PC-9 (cell line): ENCODE measurements at places on chromosomes 12 and 14. TPM values are rescaled to one million over a fixed set of nuclear protein-coding genes. Genes with fewer than 3 reads are reported as not detected.

Gene KRT82
- not detected in 2 replicates for total RNA-seq

Gene CAPS2
- 18.9 and 19.8 TPM in 2 replicates for total RNA-seq

Gene IGFBP6
- total RNA-seq, result 290 and 333 TPM in 2 replicates

Gene SERPINA3
- total RNA-seq, result not detected in 2 replicates

Gene TAS2R46
- 1.2 and 1.5 TPM in 2 replicates for total RNA-seq

Gene PRKD1
- 0.78 and 0.98 TPM in 2 replicates for total RNA-seq

Gene CCDC175
- not detected in 2 replicates for total RNA-seq

Gene PSME1
- 172 and 174 TPM in 2 replicates for total RNA-seq

Gene PLEKHG7
- total RNA-seq, result not detected in 2 replicates

Gene SDR9C7
- not detected in 2 replicates for total RNA-seq

Gene MSRB3
- 0.55 and 1.2 TPM in 2 replicates for total RNA-seq

Gene GSG1
- 0.41 TPM in 1 of 2 replicates, not detected in the other for total RNA-seq

Gene LYSET
- total RNA-seq, result 9.5 and 14.3 TPM in 2 replicates

Gene SINHCAF
- 146 and 152 TPM in 2 replicates for total RNA-seq

Gene SCNN1A
- 460 and 549 TPM in 2 replicates for total RNA-seq

Gene SLC6A12
- not detected in 2 replicates for total RNA-seq

Gene TAS2R42
- not detected in 2 replicates for total RNA-seq

Gene CPNE6
- total RNA-seq, result not detected in 2 replicates

Gene NEUROD4
- total RNA-seq, result not detected in 2 replicates

Gene FGF23
- not detected in 2 replicates for total RNA-seq

Gene RNASE12
- total RNA-seq, result not detected in 2 replicates

Gene CLEC2A
- not detected in 2 replicates for total RNA-seq

Gene BEST3
- 0.17 TPM in 1 of 2 replicates, not detected in the other for total RNA-seq

Gene ERP27
- 14.9 and 33.4 TPM in 2 replicates for total RNA-seq

Gene PRIMA1
- total RNA-seq, result not detected in 2 replicates

Gene FOXA1
- 35.4 and 42.6 TPM in 2 replicates for total RNA-seq

Gene VRK1
- total RNA-seq, result 6.8 and 11.2 TPM in 2 replicates

Gene SLC7A8
- total RNA-seq, result 2.0 and 3.6 TPM in 2 replicates

Gene CLECL1
- not detected in 2 replicates for total RNA-seq

Gene IL26
- total RNA-seq, result not detected in 2 replicates

Gene ASB2
- not detected in 2 replicates for total RNA-seq

Gene TOMM20L
- not detected in 2 replicates for total RNA-seq

Gene RHOJ
- total RNA-seq, result not detected in 2 replicates

Gene TARBP2
- 47.8 and 53.3 TPM in 2 replicates for total RNA-seq

Gene CSAD
- total RNA-seq, result 33.1 and 49.0 TPM in 2 replicates

Gene PGAM5
- total RNA-seq, result 50.2 and 59.0 TPM in 2 replicates

Gene PTGDR
- total RNA-seq, result not detected in 2 replicates

Gene GLIPR1L1
- not detected in 2 replicates for total RNA-seq

Gene SPX
- 0.39 TPM in 1 of 2 replicates, not detected in the other for total RNA-seq

Gene CIROP
- total RNA-seq, result not detected in 2 replicates

Gene C12orf56
- total RNA-seq, result not detected in 2 replicates
